ENCODE measurements at places on chromosomes 4 and X. TPM values are rescaled to one million over a fixed set of nuclear protein-coding genes. Genes with fewer than 3 reads are reported as not detected.

EVC2 gene
- total RNA-seq: 3.3 TPM

PGAM4 gene
- total RNA-seq: not detected

PCDH19 gene
- total RNA-seq: 0.60 TPM

TBC1D19 gene
- 10.2 TPM for total RNA-seq

PRKG2 gene
- total RNA-seq: 0.54 TPM

CSTF2 gene
- total RNA-seq: 28.3 TPM

APLN gene
- 0.88 TPM for total RNA-seq

SAGE1 gene
- total RNA-seq: not detected

CHIC1 gene
- 5.2 TPM for total RNA-seq

TEC gene
- total RNA-seq: 4.1 TPM
